ENCODE measurements at places on chromosomes 11 and 22.

DNA sequence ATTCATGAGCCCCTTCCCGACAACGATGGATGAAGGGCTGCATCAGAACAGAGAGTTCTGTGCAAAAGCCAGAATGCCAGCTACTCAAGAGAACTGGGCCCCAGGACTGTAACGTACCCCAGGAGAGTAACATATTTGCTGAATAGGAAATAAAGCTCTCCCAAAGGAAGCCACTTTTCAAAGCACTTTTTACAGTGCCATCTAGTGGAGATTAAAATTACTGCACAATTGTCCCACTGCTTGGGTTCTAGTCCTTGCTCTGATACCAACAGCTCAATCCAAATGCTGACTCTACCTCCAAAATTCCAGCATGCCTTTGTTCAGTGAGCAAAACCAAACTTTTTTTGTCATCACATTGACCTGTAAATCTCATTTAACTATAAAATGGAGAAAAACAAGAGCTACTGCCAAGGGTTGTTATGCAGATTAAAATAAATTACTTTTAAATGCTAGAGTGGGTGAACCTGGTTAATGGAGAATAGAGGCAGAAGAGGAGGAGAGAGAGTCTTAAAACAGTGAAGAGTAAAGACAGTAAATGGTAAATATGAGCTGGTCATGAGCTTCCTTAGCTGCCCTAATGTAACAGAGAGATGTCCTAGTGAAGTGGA is 87.6 kb upstream of the FSHB start:
- no peak for DNase-seq

DNA sequence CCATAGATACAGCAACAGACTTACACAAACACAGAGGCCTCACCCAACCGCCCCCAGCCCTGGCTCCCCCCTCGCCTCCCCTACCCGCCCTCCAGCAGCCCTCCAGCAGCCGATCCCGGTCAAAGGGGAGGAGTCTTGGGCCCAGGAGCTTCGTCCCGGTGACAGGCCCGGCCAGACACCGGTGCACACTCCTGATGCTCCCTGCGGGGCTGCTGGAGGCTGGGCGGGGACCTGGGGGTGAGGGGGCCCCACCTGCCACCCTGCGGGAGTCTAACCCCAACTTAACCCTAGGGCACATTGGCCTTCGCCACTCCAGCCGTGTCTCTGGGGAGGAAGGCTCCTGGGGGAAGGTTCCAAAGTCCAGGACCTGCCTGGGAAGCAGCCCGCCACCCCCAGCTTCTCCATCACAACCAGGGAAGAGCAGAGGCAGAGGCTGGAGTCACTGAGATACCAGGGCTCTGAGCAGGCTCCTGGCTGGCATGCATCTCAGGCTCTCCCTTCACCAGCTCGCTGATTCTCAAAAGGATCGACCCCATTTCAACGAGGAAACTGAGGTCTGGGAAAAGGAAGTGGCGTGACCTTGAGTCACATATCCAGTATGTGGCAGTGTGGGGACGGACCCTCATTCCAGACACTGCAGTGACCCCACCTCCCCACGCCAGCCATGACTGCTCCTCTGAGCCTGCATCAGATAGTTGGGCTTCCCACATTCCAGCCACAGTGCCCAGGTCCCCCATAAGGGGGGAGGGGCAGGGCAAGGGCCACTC is 14.4 kb downstream of the BCL9L start:
- no peak for DNase-seq

DNA sequence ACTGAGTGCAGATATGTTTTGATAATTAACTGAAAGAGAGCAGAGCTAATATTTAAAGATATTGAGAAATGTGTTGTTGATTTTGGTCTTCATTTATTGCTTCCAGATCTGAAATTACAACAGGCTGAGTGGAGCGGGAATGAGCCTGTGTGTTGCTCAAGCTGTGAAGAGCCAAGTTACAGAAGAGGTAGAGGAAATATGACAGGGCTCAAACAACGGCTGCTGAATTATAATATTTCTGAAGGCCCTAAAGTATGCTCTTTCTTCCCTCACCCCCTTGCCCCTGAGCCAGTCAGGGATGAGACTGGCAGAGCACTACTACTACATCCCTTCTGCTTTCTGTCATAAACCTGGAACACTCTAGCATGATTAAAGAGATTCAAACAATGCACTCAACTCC is 115.6 kb downstream of the FANCF start:
- DNase-seq: no peak

GRCh38 chr11:1494650-1495049 is 8.1 kb upstream of the MOB2 start:
- DNase-seq: no peak

GRCh38 chr11:119680541-119681360 is 48.2 kb downstream of the NECTIN1 start:
- no peak for DNase-seq

GRCh38 chr11:7457211-7457610 is 28.1 kb upstream of the OLFML1 start:
- no peak for DNase-seq

GRCh38 chr11:118899706-118900360 is 16.1 kb downstream of the CXCR5 start:
- DNase-seq: no peak

GRCh38 chr11:70656252-70656651 is 257.9 kb downstream of the CTTN start:
- DNase-seq: no peak

DNA sequence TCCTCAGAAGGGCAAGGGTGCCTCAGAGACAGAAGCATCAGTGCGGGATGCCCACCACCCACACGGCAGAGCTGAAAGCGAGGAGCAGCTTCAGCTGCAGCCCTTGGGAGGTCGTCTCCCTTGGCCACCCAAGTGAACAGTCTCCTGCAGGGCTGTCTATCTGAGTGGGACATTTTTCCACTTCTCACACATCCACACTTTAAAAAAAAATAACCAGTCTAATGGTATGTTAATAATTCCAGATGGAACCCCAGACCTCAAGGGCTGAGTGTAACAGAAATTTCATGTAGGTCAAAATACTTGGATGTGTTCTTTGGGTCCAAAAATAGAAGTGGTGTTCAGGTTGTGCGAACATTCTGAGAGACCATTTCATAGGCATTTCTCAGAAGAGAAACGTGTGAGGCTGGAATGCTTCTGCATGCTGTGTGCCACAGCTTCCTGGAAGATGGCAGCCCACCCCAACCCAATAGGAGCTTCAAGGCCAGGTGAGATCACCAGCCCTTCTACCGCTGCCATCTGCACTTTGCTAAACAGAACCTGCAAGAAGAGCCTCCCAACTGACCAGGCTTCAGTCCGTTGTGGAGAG is 623.2 kb downstream of the OPCML start:
- DNase-seq: no peak

Data from CD4-positive, alpha-beta T cell (primary cell).